ENCODE measurements at places on chromosomes 1 and 21.
A peak's percentile ranks its signal among the peaks of the same experiment; 100 is the strongest.

GRCh38 chr21:36454093-36454531 is 25.8 kb downstream of the CLDN14 start:
- no peak for DNase-seq

GRCh38 chr1:33188572-33189275 is 6.9 kb upstream of the TRIM62 start:
- DNase-seq = no peak

DNA sequence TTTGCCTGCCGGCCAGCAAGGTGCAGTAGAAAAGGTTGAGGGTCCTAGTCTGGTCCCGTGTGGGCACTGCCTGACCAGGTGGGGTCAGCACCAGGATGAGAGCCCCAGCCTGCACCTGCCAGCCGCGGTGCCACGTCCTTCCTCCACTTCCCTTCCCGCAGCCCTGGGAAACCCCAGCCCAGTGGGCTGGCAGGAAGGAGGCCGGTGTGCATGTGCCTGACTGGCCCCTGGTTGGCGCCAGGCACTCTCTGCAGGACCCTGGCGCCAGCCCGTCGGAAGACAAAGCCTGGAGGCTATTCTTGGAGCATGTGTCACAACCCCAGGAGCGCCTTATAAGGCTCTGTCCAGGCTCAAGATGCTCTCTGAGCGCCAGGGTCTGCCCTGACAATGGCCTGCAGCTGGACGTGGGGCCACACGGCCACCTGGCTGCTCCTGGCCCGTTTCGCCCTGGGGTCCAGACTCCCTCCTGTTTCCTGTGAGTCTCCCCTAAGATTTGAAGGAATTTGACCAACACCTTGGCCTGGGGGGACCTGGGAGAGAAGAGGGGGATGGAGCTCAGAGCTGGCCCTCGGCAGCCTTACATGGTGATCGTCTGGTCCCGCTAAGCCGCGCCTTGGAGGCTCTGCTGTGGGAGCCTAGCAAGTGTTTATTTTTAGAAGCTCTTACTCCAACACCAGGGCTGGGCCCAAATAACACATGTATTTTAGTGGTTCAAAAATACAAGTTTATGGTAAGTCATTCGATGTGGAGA is 31.9 kb upstream of the POFUT2 start:
- no peak for DNase-seq

GRCh38 chr1:243325305-243325890 is 69.6 kb downstream of the SDCCAG8 start:
- no peak for DNase-seq

DNA sequence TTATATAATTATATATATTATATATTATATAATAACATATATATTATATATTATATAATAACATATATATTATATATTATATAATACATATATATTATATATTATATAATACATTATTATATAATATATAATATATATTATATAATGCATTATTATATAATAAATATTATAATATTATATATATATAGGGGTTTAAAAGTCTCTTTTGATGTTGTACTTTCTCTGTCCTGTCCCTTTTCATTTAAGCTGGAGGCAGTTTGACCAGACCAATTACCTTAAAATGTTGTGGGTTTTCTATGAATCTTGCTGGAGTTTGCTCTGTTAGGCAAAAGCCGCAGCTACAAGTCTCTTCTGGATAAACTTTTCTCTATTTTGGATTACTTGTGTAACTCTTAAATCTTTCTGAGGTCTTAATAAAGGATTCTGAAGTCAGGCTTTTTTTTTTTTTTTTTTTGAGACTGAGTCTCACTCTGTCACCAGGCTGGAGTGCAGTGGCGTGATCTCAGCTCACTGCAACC is 22.2 kb upstream of the KIF1B start:
- DNase-seq = no peak

- DNase-seq = no peak
Measured at GRCh38 chr1:2927393-2928360, 93.6 kb upstream of the ACTRT2 start.

DNA sequence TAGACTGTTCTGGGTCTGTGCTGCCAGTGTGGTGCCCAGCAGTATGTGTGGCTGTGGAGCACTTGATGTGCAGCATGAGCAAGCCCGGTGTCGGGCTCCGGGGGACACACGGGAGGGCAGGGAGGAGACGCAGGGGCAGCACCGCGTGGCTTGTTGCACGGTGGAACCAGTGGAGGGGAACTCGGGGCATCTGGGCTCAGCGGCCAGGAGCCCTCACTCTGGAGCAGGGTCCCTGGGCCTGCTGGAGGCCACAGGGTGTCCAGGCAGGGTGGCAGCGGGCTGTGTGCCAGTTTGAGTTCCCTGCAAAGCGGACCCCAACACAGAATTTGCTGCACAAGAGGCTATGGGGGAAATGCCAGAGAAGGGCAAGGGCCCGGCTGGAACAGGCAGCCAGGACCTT is 30.6 kb downstream of the PCNT start:
- DNase-seq = no peak

GRCh38 chr1:50562106-50562505 is 138.9 kb upstream of the DMRTA2 start:
- no peak for DNase-seq

GRCh38 chr1:24893431-24893830 is 36.6 kb downstream of the RUNX3 start:
- peak; percentile 3 for DNase-seq

GRCh38 chr21:34692458-34693020 is 23.7 kb downstream of the CLIC6 start:
- DNase-seq = no peak

- no peak for DNase-seq
Measured at GRCh38 chr1:36466370-36467026, 2.3 kb upstream of the MRPS15 start.

DNA sequence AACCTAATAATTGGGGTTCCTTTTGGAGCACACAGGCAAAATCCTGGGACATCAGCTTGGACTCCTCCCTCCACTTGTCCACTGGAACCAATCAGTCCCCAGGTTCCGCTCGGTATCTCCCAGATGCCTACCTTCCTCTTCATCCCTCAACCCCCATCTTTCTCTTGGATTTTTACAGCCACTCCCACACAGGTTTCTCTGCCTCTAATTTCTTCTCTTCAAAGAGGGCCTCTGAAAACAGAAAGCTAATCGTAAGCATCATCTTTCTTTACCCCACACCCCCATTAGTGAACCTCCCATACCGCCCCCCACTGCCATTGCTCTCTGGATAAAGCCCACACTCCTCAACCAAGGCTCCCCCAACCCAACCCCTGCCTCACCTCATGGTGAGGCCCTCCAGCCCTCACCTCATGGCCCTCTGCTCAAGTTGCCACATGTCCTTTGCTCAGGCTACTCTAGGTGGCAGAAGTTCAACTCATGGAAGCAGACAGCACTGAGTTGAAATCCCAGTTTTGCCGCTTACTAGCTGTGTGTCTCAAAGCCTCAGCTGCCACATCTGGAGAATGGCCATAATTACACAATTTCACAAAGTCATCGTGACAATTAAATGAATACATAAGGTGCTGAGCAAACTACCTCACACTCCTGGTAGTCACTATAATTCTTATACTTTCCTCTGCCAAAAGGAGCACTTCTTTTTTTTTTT is 18.1 kb upstream of the WASF2 start:
- no peak for DNase-seq

GRCh38 chr1:184972315-184973055 is 1.8 kb downstream of the NIBAN1 start:
- no peak for DNase-seq

- no peak for DNase-seq
Measured at GRCh38 chr1:85375493-85375892, 89.5 kb downstream of the DDAH1 start.

- DNase-seq = no peak
Measured at GRCh38 chr21:31846690-31847089, 26.1 kb upstream of the HUNK start.
